A549 (cell line): ENCODE measurements at places on chromosomes 2 and 18.

DNA sequence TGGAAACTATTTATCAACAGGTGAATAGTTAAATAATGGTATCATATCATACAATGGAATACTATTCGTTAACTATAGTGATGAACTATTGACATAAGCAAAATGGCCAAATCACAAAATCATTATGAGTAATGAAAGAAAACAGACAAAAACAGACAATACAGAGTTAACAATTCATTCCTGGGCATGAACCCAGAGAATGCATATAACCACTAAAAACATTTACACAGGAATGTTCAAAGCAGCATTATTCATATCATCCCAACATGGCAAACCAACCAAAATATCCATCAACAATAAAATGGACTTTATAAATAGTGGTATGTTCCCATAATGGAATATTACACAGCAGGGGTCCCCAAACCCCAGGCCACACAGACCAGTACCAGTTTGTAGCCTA lies 131.2 kb upstream of the CYP1B1 start:
- no peak for DNase-seq

- DNase-seq, result no peak
Observed at GRCh38 chr2:220941683-220942082, 630.4 kb downstream of the EPHA4 start.

DNA sequence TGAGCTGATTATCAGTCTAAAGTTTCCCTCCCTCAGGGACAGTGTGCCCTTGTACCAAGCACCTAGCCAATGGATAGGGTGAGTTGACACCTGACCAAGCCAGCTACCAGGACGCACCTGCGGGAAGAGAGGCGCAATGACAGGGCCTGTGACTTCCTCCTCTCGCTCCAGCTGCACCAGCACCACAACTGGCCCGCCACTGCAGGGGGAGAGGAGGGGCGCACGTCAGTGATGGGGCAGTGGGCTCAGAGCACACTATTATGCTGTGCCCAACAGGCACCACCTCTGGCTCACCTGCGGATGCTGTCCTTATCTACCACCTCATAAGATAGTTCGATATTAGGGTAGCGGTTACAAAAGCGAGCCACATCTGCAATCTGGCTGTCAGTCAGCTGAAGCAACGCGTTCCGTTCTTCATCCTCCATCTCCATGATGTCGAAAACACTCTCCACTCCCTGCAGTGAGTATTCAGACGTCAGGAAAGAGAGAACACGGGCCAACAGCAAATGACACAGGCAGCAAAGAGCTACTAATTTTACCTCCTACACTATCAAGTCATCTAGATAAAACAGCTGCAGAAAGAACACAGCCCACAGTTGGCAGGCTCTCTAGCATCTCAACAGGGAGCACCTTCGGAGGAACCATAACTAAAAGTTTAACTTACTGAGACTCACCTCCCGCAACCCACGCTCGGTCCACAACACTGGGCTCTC lies 10.9 kb downstream of the CIAO1 start:
- DNase-seq, result no peak

DNA sequence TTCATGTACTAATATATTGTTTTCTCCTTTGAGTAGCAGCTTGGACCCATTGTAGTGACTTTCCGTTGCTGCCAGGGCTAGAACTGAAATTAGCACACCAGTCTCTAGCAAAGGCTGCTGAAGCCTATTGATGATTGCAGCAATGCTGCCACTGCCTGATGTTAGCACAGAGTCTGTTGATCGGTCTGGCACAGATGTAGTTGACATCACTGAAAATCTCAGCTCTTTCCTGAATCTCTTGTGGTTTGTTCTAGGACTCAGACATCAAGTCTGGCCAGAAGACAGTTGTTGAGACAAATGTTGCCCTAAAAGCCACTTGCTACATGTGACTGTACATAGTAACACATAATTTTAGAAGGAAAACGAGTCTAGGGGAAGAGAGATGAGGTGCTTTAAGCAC lies 47.2 kb downstream of the VAPA start:
- DNase-seq, result no peak

GRCh38 chr18:78685250-78685979 lies 294.2 kb upstream of the SALL3 start:
- no peak for DNase-seq

- no peak for DNase-seq
Observed at GRCh38 chr18:73124175-73124574, 256.4 kb upstream of the NETO1 start.

- DNase-seq, result no peak
Observed at GRCh38 chr2:234275515-234275914, 221.4 kb downstream of the ARL4C start.

- no peak for DNase-seq
Observed at GRCh38 chr2:193690572-193690971, 1495.8 kb upstream of the TMEFF2 start.

- DNase-seq, result no peak
Observed at GRCh38 chr2:10028988-10029874, 14.1 kb upstream of the KLF11 start.

DNA sequence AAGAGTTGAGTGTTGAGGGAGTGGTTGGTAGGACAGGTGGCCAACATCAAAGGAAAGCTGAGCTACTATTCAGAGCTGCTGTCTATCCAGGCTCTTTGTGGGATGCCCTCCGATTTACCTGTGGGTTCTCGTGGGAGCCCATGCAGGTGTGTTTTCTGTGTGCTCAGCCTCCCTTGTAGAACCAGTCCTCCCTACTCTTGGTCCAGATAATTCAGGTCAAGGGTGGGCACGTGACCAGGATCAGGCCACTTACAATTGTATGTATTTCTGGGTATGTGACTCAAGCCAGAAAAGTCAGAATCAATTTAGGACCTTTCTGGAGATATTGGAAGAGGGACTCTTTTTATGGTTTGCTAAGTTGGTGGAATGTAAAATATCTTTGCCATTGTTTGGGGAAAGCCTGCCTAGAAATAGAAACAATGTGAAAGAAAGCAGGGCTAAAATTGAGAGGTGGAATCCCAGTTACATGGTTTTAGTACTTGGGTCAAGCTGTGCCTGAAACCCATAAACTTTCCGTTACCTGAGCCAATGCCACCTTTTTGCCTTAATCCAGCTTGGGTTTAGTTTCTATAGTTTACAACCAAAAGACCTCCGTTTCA lies 93.2 kb downstream of the PDCL3 start:
- no peak for DNase-seq

GRCh38 chr2:23625726-23626125 lies 240.7 kb downstream of the KLHL29 start:
- DNase-seq, result no peak

GRCh38 chr18:35695803-35696202 lies 114.3 kb downstream of the GALNT1 start:
- no peak for DNase-seq

DNA sequence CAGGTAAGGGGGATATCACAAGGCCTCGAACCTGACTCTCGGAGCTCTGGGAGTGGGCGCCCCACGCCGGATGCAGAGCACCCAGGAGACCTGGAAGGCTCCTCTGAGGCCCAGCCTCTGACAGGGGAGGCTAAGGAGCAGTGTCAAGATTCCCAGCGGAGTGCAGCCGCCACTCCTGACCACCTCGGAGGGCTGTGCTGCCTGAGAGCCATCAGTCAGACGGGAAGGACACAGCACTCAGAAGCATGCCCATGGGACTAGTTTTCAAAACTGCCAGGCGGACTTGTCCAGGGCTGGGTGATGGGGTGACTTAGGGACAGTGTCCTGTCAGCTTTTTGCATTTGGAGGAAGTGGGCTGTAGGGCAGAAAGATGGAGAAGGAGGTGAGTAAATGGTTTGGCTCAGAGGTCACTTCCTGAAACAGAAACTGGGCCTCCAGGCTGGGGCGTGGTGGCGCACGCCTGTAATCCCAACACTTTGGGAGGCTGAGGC lies 34.6 kb upstream of the B3GNT7 start:
- no peak for DNase-seq

- DNase-seq, result no peak
Observed at GRCh38 chr18:8807488-8807805, 102.1 kb downstream of the MTCL1 start.

DNA sequence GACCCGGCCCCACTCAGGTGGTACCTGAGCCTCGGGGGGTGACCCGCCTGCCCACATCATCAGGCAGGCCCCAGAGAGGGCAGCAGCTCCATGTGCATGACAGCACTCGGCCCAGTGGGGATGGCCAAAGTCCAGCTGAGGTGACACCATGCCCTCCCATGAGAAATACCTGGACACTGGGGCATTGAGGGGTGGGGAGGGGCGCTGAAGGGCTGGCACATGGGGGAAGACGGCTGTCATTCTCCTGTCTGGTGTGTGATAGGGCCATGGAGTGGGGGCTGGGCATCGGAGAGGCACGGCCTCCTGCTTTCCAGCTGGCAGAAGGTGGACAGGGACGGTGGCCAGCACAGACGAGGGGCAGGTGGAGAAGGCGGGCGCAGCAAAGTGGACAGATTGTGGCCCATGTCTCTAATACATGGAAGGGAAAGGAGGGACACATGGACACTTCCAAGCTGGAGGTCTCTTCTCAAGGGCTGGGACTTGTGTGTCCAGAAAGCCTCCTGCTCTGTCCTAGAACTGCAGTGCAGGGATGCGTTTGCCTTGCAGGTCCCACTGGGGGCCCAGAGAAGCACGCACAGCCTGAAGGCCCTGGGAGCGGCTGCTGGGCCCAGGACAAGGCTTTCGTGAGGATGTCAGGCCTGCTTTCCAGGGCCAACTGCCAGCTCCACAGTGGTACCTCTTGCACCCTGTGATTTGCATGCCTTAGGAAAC lies 302.2 kb downstream of the NDUFA10 start:
- no peak for DNase-seq

DNA sequence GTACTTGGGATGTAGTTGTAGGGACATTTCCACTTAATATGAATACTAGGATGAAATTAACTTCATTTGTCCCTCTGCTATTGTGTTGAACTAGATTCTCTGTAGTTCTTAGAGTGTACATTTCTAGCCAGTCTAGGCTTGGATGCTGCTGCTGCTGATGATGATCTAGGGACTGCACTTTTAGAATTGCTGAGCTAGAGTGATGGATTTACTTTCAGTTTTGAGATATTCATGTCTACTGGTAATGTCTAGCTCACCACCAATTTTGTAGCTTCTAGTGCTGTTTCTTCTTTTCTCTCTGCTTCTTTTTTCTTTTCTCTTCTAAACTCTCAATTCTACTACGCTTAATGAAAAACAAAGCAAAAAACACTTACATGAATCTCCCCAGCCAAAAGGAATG lies 49.4 kb downstream of the MRPS9 start:
- DNase-seq, result no peak

GRCh38 chr2:54310961-54311360 lies 54.9 kb upstream of the TSPYL6 start:
- no peak for DNase-seq

GRCh38 chr2:74179063-74179865 lies 585 bp upstream of the MOB1A start:
- no peak for DNase-seq

- peak; percentile 80 for DNase-seq
Observed at GRCh38 chr2:71545572-71546274, 92.4 kb downstream of the DYSF start.

- no peak for DNase-seq
Observed at GRCh38 chr2:58045580-58046334, 849 bp upstream of the VRK2 start.

DNA sequence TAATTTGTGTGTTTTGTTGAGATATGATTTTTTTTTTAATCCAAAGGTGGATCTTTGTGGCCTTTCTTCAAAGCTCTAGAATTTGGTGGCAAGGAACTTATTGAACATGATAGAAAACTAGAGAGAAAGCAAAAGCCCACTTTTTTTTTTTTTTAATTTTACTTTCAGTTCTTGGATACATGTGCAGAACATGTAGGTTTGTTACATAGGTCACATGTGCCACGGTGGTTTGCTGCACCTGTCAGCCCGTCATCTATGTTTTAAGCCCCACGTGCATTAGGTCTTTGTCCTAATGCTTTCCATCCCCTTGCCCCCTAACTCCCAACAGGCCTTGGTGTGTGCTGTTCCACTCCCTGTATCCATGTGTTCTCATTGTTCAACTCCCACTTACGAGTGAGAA lies 135.9 kb downstream of the RHBDD1 start:
- no peak for DNase-seq

DNA sequence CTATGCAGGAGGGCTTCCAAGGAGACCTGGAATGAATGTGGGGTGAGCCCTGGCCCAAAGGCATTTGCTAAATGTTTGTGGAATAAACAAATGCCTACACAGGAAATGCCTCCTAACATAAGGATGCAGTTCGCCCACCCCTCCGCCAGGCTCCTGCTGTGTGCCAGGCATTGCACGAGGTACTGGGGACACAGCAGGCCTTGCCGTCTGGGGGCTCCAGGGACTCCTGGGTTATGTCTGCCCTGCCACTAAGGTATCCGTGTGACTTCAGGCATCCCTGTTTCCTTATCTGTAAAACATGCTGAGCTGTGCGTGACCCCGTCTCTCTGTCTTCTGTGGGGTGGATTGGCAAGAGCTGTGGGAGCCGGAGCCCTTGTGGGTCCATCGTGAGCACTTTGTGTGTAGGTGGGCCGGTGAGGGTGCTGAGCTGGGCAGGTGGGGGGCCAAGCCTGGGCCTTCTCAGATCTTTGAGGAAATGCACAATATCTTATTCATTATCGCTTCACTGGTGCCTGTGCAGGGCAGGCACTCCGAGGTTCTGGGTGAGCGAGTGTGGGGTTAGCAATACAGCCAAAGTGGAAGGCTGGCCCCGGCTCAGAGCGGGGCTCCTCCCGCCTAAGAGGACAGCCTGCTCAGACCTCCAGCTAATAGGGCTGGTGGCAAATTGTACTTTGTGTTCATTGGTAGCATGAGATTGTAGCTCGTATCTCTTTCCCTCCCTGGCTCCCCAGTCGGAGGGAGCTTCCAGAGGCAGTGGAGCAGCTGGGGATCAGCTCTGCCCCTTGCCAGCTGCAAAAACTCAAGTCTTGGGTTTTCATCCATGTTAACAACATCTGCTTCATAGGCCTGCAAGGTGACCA lies 126.8 kb downstream of the GLI2 start:
- no peak for DNase-seq

- no peak for DNase-seq
Observed at GRCh38 chr2:233503481-233503880, 63.1 kb downstream of the USP40 start.

DNA sequence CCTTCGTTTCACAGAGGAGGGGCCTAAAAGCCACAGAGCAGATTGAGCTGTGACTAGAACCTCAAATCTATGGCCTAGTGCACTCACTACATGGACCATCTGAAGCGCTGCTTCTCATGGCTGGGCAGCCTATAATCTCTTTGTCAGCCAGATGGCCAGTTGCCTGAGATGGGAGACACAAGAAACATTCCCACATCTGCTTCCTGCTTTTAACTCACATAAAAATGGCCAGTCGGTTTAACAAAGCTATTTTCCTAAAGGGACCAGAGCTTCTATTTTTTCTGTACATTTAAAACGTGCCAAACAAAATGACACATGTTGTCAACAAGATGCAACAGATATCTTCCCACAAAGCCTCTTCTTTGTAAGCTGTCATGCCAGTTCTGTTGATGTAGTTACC lies 173.8 kb downstream of the GFPT1 start:
- no peak for DNase-seq
